Fibroblast of lung (primary cell): ENCODE measurements at places on chromosomes 7 and 10.

DNA sequence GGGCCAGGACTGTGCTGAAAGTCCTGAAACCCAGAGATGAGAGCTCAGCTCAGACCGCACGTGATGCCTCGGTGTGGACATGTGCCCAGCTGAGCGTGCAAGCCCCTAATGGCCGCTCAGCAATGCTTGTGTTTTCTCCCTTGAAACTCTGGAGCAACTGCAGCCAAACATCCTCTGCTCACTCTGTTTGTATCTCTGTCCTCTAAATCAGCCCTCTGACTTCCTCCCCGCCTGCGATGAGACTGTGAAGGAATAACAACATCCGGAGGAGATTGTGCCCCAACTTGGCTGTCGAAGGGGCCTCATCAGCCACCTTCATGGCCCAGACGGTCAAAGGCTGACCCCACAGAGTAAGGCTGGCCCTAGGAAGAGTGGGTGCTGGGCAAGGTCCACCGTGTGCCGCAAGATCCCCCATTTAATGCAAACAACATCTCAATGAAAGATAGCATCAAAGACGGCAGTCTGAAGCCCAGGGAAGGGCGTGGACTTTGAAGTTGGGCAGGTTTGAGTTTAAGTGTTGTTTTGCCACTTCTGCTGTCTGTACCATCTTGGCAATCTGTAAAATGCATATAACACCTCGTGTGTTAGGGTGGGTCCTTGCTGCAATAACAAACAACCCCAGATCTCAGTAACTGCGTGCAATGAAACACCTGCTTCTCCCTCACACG lies 39.9 kb downstream of the CALML3 start:
- DNase-seq: no peak

DNA sequence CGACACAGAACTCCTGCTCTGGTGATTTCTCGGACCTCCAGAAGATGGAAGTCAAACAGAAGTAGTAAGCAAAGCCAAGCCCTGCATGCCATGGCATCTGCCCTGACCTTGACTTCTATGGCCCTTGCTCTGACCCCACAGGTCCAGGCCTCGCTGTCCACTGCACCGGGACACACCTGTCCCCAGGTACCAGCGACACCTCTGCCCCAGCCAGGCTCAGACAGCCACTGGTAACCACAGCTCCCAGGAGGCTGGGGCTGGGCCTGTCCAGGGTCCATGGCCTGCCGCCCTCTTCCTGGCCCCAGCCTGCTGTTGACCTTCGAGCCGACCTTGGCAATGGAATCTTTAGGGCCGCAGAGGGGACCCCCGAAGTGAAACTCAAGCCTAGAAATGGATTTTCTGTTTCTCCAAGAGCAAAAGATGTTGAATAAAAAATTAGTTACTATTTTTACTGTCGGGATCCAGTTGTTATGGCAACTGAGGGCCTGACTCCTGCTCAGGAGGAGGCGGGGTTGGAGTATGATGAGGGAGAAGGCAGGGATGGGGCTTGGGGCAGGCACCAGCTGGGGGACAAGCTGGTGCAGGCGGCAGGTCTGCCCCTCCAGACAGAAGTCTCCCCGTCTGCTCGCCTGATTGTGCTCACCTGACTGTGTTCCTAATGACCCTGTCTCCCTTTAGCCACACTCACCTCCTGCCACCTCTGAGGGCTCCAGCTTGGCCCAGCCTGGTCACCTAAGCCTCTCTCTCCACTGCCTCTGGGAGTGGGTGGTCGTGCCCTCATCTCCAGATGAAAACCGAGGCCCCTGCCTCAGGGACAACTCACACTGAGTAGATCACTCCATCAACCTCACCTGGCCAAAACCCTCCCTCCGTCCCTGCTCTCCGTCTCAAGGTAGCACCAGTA lies 4.1 kb upstream of the MMD2 start:
- DNase-seq: no peak

DNA sequence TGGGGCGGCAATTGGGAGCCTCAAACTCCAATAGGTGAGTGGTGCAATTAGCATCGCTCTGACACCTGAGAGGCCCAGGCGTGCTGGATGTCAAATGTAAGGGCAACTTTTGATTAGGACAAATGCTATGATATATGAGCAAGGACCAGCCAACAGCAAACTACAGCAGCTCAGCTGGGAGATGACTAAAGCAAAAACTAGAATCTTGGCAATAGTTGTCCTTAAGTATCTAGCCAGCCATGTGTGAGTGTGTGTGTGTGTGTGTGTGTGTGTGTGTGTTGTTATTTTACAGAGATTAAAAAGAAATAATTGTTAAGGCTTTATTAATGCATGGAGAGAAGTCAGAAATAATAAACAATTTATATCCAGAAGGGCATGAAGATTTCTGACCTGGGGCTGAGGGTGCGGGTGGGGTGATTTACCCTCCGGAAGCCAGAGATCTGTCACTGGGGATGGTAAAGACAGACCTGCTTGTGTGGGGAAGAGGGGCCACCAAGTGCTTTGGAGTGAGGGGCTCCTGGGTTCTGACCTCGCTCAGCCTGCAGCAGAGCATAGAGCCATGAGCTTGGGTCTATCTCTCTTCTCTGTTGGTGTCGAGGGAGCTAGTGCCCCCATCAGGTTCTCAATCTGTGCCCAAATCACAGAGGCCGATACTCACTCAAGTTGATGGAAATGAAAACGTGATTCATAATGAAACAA lies 77.3 kb downstream of the EMX2 start:
- no peak for DNase-seq

DNA sequence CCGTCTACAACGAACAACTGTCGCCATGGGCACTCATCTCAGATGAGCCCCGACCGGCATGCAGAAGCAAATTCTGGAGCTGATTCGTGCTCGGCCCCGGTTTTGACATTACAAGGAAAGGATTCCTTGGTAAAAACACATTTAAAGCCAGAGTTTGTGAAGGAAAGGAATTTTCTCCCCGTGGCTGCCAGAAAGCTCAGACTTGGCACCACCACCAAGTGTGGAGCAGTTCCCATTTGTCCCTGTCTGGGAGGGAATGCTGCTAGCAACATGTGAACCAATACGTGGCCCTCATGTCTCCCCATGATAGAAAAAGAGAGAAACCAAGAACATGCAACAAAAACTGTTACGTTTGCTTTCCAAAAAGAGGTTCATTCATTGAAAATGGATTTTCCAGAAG lies 55.2 kb upstream of the DDC start:
- peak; percentile 30 for DNase-seq

- DNase-seq: peak; percentile 19
Observed at GRCh38 chr10:18523025-18523424, 128.4 kb downstream of the NSUN6 start.

GRCh38 chr7:93414574-93414973 lies 159.9 kb downstream of the CALCR start:
- no peak for DNase-seq

DNA sequence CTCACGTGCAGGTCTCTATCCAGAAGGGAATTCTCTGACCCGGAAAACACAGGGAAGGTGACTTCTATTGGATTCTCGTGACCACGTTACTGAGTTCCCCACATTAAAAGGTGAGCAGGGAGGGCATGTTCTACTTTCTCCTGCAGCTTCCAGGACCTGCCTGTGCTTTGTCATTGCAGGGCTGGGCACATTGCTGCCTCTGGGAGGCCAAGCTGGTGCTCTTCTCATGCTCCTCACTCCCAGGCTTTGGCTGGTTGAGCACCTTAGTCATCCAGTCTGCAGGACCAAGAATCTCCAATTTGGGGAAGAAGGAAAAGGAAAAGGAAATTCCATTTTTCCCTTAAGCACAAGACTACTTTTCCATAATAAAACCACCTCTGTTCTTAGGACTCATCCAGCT lies 86.5 kb upstream of the TMEM72 start:
- no peak for DNase-seq

GRCh38 chr7:157676001-157676400 lies 339.2 kb downstream of the DNAJB6 start:
- DNase-seq: no peak

DNA sequence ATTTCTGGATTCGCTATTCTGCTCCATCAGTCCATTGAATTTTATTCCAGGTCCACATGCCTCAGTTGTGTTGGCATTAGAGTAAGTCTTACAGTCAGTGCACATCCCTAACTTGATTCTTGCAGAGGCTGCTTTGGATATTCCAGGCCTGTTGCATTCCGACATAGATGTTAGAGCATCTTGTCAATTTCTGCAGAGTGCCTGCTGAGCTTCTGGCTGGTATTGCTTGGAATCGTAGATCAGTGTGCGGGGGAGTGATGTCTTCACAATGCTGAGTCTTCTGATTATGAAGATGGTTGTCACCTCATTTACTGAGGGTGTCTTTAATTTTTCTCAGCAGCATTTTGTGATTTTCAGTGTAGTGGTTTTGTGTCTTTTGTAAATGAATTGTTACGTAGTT lies 45.2 kb downstream of the INPP5A start:
- DNase-seq: no peak

DNA sequence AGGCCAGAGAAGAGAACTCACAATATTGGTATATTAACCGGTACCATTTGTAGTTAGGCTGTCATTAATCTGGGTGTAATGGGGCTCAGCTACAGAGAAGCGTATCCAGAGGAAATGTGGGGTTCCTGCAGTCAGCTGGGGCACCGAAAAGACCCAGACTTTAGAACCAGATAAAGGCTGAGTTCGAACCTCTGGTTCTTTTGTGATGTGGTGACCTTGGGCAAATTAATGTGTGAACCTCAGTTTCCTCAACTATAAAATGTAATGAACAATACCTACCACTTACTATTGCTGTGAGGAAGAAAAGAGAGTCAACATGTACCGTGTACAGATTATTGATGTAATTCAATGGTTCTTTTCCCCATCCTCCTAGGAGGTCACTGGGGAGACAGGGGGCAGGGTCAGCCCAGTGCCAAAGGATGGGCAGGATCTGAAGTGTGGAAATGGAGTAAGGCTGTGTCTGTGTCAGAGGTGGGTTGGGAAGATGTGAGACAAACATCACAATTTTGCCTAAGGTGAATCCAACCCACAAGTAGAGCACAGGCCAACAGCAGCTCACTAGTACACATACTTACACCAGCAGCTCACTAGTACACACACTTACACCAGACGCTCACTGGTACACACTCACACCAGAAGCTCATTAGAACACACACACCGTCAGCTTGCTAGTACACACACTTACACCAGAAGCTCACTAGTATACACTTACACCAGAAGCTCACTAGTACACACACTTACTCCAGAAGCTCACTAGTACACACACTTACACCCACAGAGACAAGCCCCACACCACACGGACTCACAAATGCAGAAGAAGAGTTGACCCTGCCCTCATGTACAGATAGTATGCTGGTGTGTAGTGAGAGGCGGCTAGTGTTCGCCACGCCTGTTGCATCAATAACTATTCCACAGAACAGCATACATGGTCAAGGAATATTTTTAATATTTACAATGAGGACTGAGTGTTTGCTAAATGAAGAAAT lies 28.0 kb downstream of the PRSS2 start:
- no peak for DNase-seq

- DNase-seq: no peak
Observed at GRCh38 chr7:153130052-153130451, 370.5 kb downstream of the ACTR3B start.

- peak; percentile 15 for DNase-seq
Observed at GRCh38 chr10:10126218-10126617, 891.5 kb upstream of the CELF2 start.

DNA sequence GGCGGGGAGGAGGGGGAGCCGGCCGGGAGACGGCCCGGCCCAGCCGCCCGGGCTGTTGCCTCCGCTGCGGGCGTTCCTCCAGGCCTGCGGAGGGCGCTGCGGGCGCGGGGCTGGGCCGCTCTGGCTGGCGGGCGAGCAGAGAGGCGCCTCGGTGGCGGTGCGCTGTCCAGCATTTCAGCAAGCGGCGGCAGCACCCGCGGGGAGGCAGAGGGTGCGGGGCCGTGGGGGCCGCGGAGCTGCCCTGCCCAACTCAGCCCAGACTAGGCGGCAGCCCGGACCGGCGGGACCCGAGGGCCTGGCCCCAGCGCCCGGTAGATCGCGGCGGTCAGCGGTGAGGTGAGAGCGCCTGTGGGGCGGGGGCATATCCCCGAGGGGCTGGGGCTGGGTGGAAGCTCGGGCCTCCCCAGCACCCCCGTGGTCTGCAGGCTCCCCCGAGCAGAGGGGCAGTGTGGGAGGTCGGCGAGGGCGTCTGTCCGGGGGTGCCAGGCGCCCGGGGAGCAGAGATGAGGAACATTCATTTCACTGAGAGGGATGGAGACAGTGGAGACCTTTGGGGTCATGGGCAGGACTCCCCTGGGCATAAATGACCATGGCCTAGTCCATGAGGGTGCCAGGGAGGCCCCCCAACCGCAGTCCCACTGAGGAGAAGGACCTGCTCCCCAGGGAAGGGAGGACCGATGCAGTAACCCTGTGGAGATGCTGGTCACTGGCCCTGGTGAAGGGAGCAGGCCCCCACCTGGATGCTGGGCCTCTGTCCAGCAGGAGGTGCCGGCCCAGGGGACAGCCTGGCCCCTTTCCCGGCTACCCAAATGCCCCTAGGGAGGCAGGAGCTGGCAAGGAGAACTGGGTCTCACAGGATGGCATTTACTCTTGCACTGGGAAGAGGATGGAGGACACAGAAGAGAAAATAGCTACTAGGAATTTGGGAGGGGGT lies at the start of gene SRRM3:
TSS of gene SRRM3 (plus strand) at position 165 of the 934 bp plus-strand sequence. CDS start 33,171 bp downstream, outside the sequence.
- peak; percentile 73 for DNase-seq

- DNase-seq: no peak
Observed at GRCh38 chr10:116760919-116761318, 18.6 kb upstream of the HSPA12A start.

DNA sequence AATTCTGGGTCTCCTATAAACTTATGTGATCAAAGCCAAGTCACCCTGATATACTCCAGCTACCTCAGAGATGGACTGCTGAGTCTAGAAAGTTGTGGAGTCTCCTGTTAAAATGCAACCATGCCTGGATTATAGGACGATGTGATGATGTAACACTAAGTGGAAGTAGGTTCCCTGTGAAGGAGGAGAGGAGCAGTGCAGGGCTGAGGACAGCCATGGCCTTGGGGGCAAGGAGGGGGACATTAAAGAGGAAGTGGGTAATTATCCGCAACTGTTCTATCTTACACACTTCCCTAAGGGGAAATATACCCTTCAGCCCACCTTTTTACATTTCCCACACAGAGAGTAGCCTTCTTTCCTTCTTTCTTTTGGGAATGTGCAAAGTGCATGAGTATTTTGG lies 63.8 kb downstream of the MTPN start:
- DNase-seq: no peak

GRCh38 chr10:3774814-3775695 lies 10.0 kb downstream of the KLF6 start:
- peak; percentile 95 for DNase-seq

- DNase-seq: no peak
Observed at GRCh38 chr10:91215384-91215783, 5.1 kb upstream of the PCGF5 start.

DNA sequence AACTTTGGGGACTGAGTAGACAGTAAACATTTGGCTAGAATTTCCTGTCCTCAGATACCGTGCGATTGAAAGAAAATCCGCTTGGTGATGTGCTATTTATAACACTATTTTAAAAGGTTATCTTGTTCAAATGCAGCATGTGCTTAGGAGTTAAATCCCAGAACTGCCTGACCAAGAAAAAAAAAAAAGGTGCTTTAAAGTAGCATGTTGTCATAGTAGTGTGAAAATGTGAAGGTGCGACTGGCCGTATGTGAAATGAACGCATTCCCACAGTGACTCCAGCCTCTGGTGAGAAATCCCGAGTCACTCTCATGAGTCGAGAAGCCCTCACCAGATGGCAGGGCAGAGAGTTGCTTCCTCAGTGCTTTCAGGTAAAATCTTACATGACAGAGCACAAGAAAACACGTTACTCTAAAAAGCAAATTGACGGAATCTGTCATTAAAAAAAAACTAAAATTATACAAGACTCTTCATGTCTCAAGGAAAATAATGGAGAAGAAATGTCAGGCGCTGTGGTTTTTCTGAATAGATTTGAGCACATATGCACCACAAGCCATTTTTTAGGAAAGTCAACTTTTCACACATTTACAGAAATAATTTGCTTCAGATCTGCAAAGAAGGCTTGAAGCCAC lies 18.4 kb upstream of the KLF6 start:
- peak; percentile 35 for DNase-seq
